ENCODE measurements at places on chromosomes 4 and X.

GRCh38 chrX:132718431-132718958, 229.7 kb upstream of the MBNL3 start:
- DNase-seq: no peak

DNA sequence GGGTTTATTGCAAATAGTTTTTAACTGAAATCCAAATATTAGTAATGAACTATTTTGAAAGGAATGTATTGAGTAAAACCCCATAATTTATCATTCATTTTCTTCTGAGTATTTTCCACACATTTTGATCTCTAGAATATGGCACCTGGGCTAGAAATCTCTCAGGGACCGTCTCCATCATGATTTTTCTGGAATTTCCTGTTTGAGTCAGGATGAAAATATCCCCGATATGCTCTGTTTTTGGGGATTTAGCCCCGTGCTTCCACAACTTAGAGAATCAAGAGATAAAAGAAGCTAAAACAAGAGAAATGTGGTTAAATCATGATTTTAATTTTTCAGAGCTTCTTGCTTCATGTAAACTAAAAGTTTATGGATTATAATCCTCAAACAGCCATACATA, 114.2 kb downstream of the SPCS3 start:
- no peak for DNase-seq

DNA sequence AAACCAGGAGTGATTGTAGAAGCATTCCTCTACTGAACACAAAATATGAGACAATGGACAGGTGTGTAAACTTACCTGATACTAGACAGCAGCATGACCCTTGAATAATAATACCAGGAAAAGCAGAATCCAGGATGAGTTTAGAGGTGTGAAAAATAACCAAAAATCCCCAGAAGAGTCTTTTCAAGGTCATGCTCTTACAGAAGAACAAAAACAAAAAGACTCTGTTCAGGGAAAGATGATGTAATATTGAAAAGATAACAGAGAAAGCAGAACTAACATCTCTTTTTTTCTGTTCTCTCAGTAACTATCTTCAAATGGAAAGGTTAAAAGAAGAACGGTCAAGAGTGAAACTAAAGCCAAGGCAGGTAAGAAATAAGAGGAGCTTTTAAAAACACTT, 14.0 kb upstream of the ARHGAP10 start:
- no peak for DNase-seq

DNA sequence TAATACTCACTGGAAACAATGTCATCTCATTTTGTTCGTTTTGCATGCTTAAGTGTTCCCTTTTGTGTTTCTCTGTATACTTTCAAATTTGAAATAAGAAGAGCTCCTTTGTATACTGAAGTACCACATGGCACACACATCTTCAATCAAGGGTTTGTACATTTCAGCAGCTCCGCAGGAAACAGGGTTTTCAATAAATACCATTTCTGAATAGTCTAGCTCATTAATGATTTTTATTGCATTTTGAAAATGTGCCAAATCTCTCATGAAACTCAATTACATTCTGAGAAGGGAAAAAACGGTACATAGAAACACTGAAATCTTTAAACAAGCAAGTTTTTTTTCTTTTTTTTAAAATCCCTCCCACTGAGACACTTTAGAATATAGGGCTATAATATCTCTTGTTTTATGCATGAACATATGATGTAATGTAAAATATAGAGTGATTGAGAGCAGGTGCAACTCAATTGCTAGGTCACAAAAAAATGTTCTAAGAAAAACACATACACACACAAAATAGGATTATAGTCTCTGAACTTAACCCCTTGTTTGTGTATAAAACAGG, 914.2 kb upstream of the PCDH7 start:
- no peak for DNase-seq

DNA sequence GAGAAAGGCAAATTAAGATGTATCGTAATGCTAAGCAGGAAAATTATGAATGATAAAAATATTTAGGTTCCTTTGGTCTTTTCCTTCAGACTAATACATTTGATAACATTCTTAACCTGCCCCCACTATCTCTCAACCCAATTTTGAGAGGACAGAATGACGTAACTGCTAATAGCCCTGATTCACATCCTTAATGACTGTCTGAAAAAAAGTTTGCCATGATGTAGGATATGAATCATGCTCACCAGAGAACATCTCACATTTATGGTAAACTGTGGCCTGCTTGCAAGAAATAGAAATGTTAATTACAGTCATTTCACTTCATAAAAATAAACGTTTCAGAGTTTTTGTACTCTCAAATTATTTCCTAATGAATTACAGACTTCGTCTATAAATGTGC, 128.0 kb upstream of the VEGFC start:
- DNase-seq: no peak

DNA sequence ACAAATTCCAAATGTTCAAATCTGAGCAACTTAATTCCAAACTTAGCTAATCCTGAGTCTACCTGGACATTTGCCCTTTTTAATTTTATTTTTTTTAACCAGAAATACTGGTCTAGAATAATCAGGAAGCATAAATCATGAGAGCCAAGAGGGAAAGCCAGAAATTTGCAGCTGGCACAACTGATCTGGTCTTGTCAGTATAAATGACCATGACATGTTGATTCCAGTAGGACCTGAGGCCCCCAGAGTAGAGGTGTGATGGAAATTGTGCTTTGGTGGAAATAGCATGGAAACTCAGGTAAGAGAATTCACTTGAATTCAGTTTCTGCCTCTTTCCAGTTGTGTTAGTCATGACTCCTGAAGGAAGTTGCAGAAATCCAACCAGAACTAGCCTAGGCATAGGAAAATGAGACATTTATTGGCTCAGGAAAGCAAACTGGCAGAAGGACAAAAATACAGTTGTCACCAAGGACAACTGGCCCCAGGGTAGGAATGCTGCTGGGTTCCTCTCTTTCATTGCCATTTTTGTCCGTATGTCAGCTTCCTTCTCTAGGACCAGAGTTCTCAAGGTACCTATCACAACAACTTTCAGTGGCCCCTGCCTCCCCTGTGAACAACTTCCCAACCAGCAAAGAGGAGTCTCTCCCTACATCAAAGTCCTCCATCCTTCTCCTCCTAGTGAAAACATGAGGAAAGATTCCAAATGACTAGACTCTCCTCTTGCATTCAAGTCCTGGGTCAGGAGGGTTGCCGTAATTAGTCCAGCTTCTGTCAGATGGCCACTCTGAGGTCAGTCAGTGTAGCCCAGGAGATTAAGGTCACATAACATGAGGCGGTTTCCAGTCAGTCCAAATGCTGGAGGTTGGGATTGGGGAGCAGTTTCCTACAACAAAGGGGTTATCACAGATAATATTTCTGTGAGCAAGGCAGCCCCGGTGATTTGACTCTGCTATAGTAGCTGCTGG, 29.3 kb upstream of the MYOZ2 start:
- no peak for DNase-seq

DNA sequence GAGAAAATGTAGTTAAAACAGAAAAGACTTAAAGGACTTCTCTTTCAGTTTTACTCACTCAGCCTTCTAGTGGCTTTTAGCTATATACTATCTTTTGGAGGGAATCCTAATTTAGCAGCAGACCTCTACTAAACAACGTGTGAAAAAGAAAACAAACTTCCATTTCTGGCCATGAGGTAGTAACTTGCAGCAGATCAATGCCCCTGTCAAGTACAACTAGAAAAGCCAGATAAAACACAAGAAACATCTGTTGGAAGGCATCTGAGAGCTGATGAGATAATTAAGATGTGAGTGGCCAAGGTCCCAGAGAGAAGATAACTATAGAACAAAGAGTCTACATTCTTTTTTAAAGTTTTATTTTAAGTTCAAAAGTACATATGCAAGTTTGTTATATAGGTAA, 101.7 kb downstream of the CORIN start:
- DNase-seq: no peak

DNA sequence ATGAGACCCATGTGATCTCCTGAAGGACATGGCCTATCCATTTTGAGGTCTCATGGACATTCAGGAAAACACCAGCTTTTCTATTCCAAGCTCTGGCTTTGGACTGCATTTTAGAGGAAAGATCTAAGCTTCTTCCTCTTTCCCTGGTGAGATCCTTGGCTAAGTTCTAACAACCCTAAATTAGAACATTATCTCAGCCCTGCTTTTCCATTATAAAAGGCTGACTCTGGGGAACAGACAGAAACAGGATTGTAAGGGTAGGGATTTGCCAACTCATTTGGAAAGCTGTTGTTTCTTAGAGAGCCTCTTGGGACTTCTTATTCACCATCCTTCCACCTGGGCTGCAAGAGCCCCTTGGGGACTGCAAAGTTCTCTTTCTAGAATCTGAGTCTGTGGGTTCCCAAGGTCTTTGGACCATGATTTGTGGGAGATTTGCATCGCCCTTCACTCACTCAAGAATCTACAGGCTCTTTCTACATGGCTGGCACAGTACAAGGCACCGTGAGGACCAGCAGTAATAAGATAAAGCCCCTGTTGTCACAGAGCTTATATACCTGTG, 146.9 kb downstream of the FNIP2 start:
- no peak for DNase-seq

DNA sequence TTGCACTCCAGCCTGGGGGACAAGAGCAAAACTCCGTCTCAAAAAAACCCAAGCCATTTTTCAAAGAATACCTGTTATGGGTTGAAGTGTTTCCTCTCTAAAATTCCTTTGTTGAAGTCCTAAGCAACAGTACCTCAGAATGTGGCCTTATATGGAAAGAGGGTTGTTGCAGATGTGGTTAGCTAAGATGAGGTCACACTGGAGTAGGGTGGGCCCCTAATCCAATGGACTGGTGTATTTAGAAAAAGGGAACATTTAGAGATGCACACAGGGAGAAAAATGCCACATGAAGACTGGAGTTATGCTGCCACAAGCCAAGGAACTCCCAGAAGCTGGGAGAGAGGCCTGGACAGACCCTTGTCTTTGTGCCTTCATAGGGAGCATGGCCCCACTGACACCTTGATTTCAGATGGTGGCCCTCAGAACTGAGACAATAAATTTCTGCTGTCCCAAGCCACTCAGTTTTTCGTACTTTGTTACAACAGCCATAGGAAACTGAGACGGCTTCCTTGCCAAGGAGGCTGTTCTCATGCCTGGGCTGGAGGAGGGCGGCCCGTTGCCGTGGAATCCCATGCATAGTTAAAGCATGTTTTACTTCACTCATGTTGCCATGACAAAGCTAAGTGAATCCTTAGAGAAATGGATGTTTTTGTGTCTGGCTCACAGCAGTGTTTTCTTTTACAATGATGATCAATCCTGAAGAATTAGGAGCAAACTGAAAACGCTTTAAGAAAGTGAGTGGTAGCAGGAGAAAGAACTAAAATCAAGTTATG, 16.5 kb downstream of the TRAPPC2 start:
- no peak for DNase-seq

GRCh38 chrX:27622883-27623282, 32.7 kb downstream of the DCAF8L2 start:
- DNase-seq: no peak

DNA sequence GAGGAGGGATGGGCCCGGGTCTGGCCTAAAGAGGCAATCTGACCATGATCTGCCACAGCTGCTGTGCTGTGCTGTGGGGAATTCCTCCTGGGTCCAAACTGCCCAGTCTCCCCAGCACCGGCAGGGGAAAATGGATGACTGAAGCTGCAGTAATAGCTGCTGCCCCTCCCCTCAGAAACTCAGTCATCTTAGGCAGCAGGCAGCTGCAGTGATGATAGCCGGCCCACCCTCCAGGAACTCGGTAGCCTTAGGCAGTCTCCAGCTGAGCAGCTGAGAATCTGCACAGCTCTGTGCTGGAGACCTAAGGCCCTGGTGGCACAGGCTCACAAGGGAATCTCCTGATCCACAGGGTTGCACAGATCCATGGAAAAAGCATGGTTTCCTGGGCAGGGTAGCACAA, 113.4 kb upstream of the USP38 start:
- no peak for DNase-seq

GRCh38 chr4:159035570-159035969, 67.3 kb upstream of the RAPGEF2 start:
- DNase-seq: no peak

DNA sequence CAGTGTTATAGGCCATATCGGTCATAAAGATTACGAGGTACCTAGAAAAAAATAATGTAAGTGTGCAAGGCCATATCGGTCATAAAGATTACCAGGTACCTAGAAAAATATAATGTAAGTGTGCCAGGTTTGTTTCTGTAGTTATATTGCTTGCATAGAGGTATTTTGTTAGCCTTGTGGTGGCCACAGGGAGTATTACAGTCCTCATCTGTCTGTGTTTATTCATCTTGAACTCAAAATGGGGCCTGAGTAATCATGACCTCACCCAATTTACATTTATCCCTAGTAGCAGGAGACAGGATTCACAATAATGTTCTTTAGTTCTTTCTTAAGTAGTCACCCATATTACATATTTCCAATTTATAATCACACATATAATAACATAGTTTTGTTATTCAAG, 459.7 kb downstream of the MID1IP1 start:
- DNase-seq: no peak

DNA sequence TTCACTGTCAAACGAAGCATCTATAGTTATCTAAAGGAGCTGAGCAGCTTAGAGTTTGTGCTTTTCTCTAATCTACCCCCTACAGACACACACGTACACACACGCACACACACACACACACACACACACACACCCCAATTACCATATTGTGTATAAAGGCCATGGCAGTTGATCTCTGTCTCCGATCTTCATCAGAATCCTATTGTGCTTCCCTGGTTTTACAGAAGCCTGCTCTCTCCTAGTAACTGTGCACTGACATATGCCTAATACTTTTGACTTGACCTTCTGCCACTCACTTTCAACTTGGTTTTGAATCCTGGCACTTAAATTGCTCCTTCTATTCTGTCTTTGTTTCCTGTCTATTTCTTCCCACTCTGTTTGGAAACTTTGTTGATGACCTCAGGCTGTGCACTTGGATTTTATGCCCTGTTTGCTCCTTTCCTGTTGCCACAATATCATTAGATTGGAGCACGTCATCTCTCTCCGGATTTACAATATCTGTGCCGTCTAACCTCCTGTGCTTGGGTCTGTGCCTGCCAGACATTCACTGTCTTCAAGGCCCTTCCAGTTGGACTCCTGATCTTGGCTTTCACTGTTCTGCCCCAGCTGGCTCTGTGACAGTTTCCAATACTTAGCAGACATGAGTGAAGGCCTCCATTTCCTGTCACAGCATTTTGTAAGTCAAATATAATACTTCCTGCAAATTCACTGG, 928.1 kb downstream of the FAT4 start:
- no peak for DNase-seq

DNA sequence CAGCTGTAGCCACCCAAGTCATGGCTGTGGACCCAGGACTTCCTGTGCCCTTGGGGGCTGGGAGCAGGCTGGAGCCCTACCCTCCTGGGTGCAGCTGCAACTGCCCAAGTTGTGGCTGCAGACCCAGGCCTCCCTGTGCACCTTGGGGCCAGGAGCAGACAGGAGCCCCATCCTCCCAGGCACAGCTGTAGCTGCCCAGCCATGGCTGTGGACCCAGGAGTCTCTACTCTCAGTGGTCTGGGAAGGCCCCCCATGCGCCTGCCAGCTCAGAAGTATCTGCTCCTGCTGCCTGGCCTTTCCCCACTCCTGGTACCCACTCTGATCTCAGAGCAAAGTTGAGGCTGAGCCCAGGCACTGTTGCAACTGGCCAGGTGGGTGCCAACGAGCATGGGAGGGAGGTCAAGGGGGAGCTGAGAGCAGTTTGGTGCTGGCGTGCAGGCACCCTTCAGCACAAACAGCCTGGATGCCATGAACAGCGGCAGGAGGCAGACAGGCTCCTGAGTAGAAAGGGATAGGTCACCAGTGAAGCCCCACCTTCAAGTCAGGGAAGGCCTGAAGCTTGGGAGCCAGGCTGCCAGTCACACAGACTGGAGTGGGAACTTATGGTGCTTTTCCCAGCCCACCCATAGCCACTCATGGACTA, 21.5 kb downstream of the PRRG1 start:
- no peak for DNase-seq

GRCh38 chrX:3026074-3026815, 15.0 kb upstream of the ARSF start:
- DNase-seq: no peak

GRCh38 chrX:69045616-69046345, 119.5 kb downstream of the PJA1 start:
- no peak for DNase-seq
